ENCODE measurements at places on chromosomes 6 and 20.

DNA sequence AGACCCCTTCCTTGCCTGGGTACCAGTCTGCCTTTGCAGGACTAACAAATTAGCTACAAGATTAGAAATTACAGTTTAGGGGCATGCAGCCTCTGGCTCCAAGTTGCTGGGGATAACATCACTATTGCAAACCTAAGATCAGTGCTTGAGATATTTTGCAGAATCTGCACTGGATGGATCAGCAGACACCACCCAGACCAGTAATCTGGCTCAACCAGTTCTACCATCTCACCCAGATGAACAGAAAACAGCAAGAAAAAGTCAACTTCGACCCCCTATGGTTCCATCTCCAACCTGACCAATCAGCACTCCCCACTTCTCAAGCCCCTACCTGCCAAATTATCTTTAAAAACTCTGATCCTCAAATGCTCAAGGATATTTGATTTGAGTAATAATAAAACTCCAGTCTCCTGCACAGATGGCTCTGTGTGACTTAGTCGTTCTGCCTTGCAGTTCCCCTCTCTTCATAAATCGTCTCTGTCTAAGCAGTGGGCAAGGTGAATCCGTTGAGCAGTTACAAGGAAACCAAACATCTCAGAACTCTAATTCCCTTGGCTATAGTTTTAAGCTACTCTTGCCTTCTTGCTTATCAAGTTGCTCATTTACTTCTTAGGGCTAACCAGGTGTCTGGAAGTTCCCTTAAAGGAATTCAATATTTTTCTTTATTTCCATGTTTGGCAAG lies 16.1 kb upstream of the LMBRD1 start:
- no peak for DNase-seq

- no peak for DNase-seq
Measured at GRCh38 chr20:35651958-35652357, 12.7 kb downstream of the CPNE1 start.

DNA sequence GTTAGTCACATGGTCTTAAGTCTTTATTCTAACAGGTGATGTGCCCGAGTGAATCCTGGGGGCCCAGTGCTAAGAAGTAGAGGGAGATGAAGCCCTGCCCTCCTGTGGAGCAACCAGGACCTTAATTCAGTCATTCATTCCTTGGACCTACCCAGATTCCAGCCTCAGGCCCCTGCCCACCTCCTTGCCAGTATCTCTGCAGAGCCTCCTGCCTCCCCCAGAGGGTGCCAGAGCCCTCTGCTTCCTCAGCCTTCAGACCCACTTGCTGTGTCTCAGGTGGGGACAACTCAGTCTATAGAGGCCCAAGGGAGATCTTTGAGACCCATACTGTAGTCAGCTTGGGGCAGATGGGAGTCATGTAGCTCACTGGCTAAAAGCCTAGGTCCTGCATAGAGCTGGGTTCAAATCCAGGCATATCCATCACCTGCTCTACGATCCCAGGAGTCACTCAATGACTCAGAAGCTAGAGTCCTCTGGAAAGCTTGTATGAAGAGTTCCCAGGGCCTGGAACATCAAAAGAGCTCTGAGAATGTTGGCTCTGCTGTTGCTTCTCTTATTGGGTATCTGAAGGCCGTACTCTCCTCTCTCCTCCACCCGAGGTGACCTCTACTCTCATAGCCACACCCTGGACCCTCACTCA lies 3.9 kb upstream of the SIGLEC1 start:
- DNase-seq, result no peak

DNA sequence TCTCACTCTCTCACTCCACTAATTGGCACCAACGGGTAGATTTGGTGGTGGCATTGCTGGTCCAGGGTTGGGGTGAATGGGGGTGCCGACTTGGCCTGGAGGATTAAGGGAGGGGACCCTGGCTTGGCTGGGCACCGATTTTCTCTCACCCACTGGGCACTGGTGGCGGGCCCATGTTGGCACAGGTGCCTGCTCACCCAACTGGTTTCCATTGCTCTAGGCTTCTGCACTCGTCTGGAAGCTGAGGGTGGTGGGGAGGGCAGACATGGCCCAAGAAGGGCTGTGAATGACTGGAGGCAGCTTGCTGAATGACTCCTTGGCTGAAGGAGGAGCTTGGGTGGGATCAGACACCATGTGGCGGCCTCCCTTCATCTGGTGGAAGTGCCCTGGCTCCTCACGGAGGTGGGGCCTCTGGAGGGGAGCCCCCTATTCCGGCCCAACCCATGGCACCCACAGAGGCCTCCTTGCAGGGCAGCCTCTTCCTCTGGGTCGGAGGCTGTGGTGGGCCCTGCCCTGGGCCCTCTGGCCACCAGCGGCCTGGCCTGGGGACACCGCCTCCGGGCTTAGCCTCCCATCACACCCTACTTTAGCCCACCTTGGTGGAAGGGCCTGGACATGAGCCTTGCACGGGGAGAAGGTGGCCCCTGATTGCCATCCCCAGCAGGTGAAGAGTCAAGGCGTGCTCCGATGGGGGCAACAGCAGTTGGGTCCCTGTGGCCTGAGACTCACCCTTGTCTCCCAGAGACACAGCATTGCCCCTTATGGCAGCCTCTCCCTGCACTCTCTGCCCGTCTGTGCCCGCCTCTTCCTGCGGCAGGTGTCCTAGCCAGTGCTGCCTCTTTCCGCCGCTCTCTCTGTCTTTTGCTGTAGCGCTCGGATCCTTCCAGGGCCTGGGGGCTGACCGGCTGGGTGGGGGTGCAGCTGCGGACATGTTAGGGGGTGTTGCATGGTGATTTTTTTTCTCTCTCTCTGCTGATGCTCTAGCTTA lies 11.2 kb downstream of the VEGFA start:
- DNase-seq, result no peak

DNA sequence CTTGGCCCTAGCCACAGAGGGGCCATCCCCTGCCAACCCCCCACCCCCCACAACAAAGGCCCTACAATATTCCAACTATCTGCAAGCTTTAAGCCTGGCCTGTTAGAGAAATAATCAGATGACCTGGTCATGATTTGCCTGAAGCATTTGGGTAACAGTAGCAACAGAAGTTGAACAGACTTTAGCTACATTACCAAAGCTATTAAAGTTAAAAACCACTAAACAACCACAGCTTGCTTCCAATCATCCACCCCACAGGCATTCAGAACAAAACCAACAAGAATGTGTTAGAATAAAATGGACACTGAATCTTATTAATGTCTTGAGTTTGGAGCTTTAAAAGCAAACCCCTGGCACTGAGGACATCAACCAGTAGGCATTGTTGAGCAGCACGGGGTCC lies 250.9 kb downstream of the LRFN2 start:
- no peak for DNase-seq

- no peak for DNase-seq
Measured at GRCh38 chr20:745683-746301, 22.5 kb downstream of the SLC52A3 start.

- no peak for DNase-seq
Measured at GRCh38 chr20:10611357-10611756, 62.4 kb downstream of the JAG1 start.

- no peak for DNase-seq
Measured at GRCh38 chr6:111427341-111428116, 55.5 kb downstream of the REV3L start.

- DNase-seq, result no peak
Measured at GRCh38 chr6:80254716-80255115, 148.2 kb downstream of the BCKDHB start.

All from GM12892 (cell line).